ENCODE measurements at places on chromosomes 2 and 18.

- no peak for DNase-seq
Measured at GRCh38 chr2:215299337-215299859, 12.5 kb upstream of the ATIC start.

- DNase-seq = peak; percentile 67
Measured at GRCh38 chr2:200578778-200579177, 7.0 kb upstream of the AOX1 start.

DNA sequence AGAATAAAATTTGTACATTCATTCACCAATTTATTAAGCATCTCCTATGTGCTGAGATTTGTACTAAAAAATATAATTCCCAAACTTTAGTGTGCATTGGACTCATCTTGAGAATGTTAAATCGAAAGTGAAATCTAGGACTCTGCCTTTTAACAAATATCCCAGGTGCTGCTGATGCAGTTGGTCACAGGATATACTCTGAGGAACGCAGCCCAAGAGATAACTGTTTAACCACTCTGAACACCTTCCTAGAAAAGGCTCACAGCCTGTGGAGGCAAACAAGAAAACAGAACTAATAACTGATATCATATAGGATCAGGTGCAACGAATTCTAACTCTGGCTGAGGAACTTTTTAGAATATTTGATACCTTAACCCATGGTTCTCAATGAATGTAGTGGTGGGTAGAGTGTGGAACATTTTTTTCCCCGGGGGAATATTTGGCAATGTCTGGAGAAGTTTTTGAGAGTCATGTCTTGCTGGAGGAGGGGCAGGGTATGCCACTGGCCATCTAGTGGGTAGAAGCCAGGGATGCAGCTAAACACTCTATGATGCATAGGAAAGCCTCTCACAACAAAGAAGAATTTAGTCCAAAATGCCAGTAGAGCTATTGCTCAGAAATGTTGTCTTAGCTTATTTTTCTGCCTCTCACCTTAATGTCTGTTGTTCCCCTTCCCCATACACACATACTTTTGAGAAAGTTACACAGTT, 96.5 kb downstream of the EHBP1 start:
- peak; percentile 22 for DNase-seq

DNA sequence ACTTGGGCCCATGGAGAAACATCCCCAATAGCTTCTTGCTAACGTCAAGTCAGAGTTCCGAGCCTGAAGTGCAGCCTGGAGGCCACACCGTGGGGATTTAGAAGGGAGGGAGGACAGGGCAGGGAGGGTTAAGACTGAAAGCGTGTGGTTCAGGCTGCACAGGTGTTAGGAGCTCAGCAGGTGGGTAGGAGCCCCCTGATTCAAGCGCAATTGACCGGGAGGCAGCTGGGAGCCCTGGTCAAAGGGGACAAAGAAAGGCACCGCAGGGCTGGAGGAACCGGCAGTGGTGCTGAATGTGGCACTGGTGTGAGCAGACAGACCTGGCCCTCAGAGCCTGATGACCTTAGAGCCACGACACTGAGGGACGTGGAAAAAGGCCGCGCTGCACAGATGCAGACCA, 149.6 kb downstream of the TMEM18 start:
- DNase-seq = no peak

GRCh38 chr18:42178376-42179080, 223.5 kb downstream of the PIK3C3 start:
- DNase-seq = no peak

- DNase-seq = peak; percentile 4
Measured at GRCh38 chr2:208686665-208687064, 280.1 kb downstream of the PTH2R start.

DNA sequence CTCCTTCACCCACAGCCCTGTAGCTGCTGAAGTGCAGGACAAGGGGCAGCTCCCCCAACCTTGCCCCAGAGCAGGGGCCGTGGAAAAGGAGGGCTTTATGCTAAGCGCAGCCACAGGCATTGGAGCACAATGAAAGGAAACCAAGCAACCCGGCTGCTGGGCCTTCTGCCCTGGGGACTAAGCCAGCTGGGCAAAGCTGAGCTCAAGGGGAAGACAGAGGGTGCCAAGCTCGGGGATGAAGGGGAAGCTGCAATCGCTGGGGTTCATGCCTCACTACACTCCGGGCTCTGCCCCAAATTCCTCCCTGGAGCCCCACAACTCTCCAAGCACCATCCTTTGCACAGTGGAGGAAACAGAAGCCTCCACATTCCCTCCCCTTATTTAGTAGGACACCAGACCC, 12.4 kb downstream of the SFXN5 start:
- no peak for DNase-seq

GRCh38 chr18:38006541-38006940, 440.9 kb upstream of the CELF4 start:
- DNase-seq = no peak

- DNase-seq = peak; percentile 79
Measured at GRCh38 chr18:14978962-14979535, 231.1 kb downstream of the ANKRD30B start.

DNA sequence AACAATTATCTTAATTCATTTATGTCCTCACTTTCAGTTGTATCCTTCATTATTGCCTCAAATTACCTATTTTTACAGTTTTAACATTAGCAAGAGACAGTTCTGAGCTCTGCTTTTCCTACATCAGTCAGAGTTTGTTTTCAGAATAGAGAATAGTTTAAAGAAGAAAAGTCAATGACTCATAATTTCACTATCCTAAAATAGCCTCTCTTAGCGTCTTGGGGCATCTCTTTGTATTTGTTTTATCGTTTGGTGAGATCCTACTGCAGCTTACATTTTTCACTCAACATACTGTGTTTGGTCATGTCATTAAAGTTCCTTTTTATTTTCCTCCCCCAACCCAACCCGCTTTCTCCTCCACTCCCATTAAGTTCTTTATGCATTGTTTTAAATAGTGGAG, 3.8 kb downstream of the SEC11C start:
- DNase-seq = no peak

- no peak for DNase-seq
Measured at GRCh38 chr2:85387754-85388153, 22.4 kb downstream of the CAPG start.

DNA sequence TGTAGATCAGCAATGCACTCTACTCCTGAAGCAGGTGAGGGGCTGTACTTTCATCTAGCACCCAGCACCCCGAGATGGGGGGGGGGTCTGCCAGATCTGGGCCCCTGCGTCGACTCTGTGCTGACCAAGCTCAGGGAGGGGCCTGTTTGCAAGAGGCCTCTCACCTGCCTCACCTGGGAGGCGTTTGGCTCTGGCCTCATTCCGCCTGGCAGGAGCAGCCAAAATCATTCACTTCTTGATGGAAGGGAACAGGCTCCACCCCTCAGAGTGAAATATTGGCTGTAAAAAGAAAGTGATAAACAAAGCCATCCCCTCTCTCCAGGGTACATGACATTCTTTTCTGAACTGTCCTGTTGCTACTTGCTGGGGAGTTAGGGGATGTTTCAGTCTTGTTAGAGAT, 10.7 kb upstream of the IL1R2 start:
- DNase-seq = no peak

GRCh38 chr18:44119607-44120006, 561.1 kb upstream of the SETBP1 start:
- no peak for DNase-seq

DNA sequence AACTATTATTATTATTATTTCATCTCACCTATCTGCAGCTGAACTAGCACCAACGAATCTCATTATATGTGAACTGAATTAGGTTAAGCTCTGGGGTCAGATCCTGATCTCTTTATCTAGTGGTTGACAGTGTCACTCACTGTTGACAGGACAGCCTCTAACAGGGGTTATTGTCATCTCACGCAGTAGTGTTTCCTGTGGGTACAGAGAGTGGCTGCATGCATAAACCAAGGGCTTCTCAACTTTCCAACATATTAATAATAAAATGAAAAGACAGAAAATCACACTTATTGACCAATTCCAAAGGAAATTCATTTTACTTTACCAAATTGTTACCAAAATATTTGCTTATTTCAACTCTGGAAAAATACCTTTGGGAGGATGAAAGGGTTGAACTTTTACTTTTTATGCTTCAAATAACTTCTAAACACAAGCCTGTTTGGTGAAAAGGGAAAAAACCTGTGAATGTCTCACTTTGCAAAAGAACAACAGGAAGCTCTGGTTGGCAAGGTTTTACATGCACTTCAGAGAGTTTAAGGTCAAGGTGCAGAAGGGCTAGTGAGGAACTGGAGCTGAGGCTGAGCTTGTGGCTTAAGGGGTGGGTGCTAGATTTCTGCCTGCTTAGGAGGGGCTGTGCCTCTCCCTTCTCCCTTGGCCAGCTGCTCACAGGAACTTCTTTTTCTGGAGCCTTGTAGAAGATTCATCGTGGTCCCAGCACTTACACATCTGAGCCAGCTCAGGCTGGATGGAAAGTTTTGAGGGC, 72.6 kb downstream of the CTAGE1 start:
- no peak for DNase-seq

DNA sequence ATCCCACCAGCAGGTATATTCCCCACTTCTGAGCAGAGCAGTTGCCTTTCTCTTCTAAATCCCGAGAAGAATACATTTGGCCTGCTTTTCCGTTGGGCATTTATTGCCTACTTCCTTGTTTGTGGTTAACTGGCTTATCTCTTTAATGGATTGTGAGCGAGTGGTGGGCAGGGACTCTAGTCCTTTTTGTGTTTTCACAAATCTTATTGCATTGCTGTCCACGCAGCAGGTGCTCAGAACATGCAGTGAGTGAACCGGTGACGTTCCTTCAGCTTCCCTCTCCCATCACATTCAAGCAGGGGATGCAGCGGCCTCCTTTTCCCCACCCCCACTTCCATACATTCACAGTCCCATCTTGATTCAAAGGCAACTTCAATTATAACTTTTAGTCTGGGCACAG, 28.9 kb upstream of the GAREM2 start:
- DNase-seq = peak; percentile 45

GRCh38 chr2:47054036-47054555, 101.0 kb downstream of the STPG4 start:
- no peak for DNase-seq

DNA sequence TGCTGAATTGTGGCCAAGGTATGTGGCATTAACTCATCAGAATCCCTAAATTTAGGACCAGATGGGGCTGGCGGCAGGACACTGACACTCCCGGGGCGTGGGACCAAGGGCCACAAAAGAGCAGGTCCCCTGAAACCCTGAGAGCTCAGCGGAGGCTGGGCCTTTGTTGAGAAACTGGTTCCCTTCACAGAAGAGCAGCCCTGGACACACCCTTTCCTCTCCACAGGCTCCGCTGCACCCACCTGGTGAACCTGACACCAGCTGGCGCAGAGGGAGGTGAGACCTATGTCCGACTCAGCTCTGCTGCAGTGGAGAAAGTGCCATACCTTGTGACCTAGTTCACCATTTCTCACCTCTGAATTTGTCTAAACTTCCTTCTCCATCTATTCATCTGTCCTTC, 119.5 kb downstream of the RTP5 start:
- no peak for DNase-seq

GRCh38 chr2:120847700-120848321, 112.1 kb downstream of the GLI2 start:
- DNase-seq = no peak

DNA sequence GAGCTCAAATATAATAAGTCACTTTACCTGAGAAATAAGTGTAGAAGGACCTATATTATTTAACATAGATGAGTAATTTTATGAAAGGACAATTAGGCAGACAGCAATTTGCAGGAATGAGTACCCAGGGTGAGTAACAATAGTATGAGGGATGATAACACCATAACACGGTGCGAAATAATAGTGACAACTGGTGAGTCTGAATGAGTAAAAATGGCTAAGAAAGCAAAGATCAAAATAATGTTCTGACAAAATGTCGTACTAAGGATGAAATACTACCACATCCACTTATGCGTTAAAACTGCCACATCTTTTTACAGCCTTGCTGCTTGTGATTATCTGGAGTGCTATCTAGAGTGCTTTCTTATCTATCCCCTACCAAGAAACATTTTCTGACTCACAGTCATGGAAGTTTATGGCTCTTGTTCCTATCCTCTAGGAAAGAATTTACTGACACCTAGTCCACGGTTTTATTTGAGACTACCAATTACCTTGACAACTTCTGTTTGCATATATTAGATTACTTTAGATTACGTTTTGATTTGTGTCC, 929.7 kb downstream of the LRP1B start:
- no peak for DNase-seq

DNA sequence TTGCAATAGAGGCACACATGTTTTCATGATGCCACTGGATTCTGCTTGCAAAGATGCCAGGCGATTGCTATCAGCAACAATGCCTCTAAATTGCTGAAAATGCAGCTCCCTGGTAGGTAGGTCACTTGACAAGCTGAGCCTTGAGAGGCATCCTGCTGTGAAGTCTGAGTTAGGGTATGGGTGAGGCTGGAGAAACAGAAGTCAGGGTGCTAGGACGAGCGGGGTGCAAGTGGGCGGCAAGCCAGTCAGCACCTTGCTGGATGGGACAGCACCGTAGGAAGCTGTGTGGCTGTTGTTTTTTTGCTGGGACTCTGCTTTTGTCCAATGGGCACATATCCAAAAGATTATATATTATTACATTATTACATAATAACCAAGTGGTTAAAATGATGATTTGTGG, 10.5 kb upstream of the CLIP4 start:
- no peak for DNase-seq

DNA sequence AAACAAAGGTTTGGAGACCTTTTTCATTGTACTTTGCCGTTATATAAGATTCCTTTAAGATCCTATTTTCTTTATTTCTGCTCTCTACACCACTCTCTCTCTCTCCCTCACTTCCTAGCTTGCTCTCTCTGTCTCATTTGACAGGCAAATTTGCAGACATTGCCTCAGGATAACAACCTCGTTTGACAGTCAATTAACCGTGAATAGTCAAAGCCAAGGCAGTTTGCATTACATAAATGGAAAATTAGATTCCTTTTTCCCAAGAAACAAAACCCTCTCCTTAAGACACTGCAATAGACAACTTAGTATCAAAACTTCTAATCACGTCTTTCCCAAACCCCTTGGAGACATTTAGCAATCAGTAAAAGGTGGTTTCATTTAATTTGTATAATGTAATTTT, 7.4 kb downstream of the SKOR2 start:
- DNase-seq = no peak

- peak; percentile 25 for DNase-seq
Measured at GRCh38 chr18:29226213-29226612, 1049.3 kb upstream of the CDH2 start.

DNA sequence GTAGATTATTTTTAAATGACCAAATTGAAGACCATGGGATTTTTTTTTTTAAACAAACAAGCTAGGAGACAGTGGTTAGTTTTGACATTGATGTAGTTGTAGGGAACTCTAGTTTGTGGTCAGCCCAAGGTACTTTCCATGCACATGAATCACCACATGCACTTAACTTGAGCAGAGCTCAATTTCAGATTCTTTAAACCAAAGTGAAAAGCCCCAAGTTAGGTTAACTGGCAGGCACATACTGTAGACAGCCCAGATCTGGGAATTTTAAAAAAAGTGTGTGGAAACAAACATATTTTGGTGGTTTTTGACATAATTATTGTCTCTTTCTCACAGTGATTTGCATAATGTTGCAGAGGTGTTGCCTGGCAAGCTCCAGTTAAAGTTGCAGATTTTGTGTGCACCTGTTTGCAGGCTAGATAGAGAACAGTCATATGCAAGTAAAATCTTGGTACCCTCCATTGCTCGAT, 88.4 kb downstream of the BCL2L11 start:
- DNase-seq = peak; percentile 52

All from PC-3 (cell line).